ENCODE measurements at places on chromosomes 2 and 18. TPM values are rescaled to one million over a fixed set of nuclear protein-coding genes. Genes with fewer than 3 reads are reported as not detected.

TACR1 gene
- total RNA-seq, result 0.28 TPM

GRCh38 chr2:198157314-198157713 lies 352.9 kb downstream of the PLCL1 start:
- no peaks in the 10 kb centered on the region for H3K27me3 ChIP-seq
- no peak overlapping the region for H3K27ac ChIP-seq
- DNase-seq, result no peak

GRCh38 chr2:151481744-151482143 lies 72.0 kb downstream of the RIF1 start:
- DNase-seq, result no peak
- H3K4me3 ChIP-seq, result no peak overlapping the region

DNA sequence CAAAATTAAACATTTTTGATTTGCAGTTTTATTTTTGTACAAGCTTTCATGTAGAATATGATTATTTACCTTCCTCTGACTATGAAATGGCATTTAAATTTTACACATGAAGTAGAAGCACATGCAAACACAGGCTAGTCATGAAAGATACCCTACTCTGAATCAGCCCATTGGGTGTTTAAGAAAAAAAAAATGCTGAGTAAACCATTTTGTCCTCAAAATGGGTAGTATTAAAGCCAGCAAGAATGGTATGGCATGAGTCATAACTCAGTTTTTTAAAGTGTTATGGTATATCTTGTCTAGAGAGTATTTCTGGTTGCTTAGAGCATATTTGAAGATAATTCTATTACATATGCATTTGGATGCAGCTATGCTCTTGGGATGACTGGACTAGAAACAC lies 55.0 kb downstream of the PKP4 start:
- no peak overlapping the region for H3K4me3 ChIP-seq
- no peak overlapping the region for H3K27ac ChIP-seq
- H3K36me3 ChIP-seq, result no peaks in the 10 kb centered on the region
- DNase-seq, result no peak
- H3K27me3 ChIP-seq, result no peaks in the 10 kb centered on the region

ARL4C gene
- total RNA-seq, result 14.6 TPM

GRCh38 chr2:98463551-98463971 lies 18.9 kb downstream of the INPP4A start:
- DNase-seq, result no peak
- no peaks in the 10 kb centered on the region for H3K27me3 ChIP-seq
- H3K27ac ChIP-seq, result no peak overlapping the region
- no peak overlapping the region for H3K4me3 ChIP-seq
- H3K36me3 ChIP-seq, result no peaks in the 10 kb centered on the region

DNA sequence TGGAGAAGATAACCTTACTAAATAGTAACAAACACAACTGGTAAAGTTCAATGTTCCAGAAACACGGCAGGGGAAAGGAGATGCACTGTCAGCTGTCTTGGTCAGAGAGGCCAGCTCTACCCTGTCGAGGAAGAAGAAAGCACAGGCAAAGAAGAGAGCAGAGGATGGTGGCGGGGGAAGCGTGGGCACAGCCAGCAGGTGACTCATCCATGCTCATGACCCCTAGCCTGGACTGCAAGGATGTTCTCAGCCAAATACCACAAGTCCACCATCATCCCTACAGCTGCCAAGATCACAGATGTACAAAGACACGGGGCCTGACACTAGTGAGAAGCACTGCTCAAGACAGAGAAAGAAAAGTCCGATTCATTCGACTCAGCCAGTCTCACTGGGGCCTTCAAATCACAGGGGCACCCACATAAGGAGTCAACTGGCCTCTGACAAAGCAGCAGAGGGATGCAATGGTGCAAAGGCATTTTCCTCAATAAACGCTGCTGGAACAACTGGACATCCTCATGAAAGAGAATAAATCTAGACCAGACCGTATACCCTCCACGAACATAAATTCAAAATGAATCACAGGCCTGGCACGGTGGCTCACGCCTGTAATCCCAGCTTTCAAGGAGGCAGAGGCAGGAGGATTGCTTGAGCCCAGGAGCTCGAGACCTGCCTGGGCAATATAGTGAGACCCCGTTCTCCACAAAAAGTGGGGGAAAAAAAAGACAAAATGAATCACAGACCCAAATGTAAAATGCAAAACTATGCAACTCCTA lies 5.6 kb downstream of the DTYMK start:
- peak overlapping the region; percentile 69 for H3K27ac ChIP-seq
- DNase-seq, result peak; percentile 61
- no peak overlapping the region for H3K4me3 ChIP-seq
- no peaks in the 10 kb centered on the region for H3K27me3 ChIP-seq
- H3K4me1 ChIP-seq, result no peaks in the 10 kb centered on the region

DNA sequence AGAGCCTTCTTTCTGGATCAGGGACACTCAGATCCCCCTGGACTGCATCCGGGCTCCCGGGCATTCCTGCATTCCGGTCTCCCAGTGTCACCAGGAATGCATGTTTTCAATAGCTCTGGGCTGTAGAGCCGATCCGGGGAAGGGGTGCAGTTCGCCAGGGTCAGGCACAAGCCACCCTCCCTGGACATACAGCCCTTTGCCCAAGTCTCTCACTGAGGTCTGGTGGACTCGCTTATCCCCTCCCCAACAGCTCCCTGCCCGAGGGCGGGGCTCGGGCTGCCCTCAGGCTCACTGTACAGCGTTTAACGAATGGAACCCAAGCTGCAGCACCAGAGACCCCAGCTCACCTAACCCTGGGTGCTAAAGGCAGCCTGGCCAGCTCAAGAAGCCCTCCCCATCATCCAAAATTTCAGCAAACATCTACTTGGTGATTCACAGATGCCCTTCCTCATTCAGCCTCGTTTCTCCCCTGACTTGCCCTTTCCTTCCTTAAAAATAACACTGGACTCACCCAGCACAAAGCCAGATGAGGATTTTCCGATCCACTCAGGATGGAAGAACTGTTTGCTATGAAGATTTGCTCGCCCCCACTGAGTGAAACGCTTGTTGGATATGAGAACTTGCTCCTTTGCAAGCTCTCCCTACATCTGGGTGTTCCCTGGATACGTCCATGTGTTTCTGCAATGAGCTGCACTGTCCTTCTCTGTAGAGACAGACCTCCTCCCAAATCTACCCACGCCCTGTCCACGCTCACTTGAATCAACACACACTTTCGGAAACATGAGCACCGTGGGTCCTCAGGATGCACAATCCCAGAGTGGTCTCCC lies 58.1 kb downstream of the PXDN start:
- H3K4me3 ChIP-seq, result no peak overlapping the region
- H3K27me3 ChIP-seq, result no peaks in the 10 kb centered on the region
- no peak for DNase-seq

CCDC102B gene
- 3.7 TPM for total RNA-seq
